ENCODE measurements at places on chromosomes 7 and 10. TPM values are rescaled to one million over a fixed set of nuclear protein-coding genes. Genes with fewer than 3 reads are reported as not detected.
A peak's percentile ranks its signal among the peaks of the same experiment; 100 is the strongest.

The IRF5 gene
- 41.4 TPM for total RNA-seq

The LMTK2 gene
- 19.9 TPM for total RNA-seq

The DOCK4 gene
- 14.9 TPM for total RNA-seq

The CDH23 gene
- 9.9 TPM for total RNA-seq

The DRGX gene
- total RNA-seq = not detected

The MACROH2A2 gene
- 3.2 TPM for total RNA-seq

The CPN1 gene
- total RNA-seq = not detected

- peaks cover 3% of the 10 kb centered on the region for H3K27me3 ChIP-seq
- no peak for DNase-seq
- H3K36me3 ChIP-seq = no peaks in the 10 kb centered on the region
- peaks cover 21% of the 10 kb centered on the region for H3K4me1 ChIP-seq
- no peak overlapping the region for H3K27ac ChIP-seq
- H3K4me3 ChIP-seq = no peak overlapping the region
Observed at GRCh38 chr10:78435484-78436221, 402.0 kb downstream of the RPS24 start.

DNA sequence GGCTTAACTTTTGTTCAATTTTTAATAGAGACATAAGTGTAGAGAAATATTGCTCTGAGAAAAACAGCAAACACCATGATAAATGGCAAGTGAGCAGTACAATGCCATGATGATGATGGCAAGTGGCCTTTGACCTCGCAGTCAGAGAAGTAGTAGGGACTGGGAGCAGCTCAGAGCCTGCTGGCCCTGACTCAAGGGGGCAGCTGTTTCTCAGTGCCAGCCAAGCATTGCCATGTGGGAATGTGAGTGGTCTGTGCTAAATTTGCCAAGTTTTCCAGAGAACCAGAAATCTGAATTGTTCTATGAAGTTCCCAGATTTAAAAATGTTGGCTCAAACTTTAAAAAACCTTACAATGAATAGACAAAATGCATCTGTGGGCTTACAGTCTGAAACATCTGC lies 187.9 kb downstream of the BICC1 start:
- no peak for DNase-seq
- H3K27me3 ChIP-seq = no peaks in the 10 kb centered on the region
- H3K36me3 ChIP-seq = no peaks in the 10 kb centered on the region
- no peak overlapping the region for H3K27ac ChIP-seq

DNA sequence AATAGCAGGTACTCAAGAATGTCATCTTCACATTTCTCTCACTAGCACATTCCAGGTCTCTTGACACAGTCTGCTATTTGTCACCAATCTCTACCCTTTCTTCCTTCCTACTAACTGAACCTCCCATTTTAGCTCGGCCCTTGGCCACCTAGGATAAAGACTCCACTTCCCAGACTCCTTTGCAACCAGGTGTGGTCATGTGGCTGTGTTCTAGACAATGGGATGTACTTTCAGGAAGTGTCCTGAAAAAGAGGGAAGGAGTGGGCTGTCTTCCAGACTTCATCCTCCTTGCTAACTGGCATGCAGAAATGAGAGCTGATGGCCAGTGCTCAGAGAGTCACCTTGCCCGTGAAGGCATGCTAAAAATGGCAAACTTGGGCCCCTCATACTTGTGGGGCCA lies 139.2 kb downstream of the AMPH start:
- no peak overlapping the region for H3K4me3 ChIP-seq
- no peak overlapping the region for H3K27ac ChIP-seq
- no peaks in the 10 kb centered on the region for H3K4me1 ChIP-seq
- no peaks in the 10 kb centered on the region for H3K27me3 ChIP-seq
- no peak for DNase-seq
- no peaks in the 10 kb centered on the region for H3K36me3 ChIP-seq

- H3K27ac ChIP-seq = no peak overlapping the region
- H3K27me3 ChIP-seq = no peaks in the 10 kb centered on the region
- H3K4me1 ChIP-seq = no peaks in the 10 kb centered on the region
Observed at GRCh38 chr10:876438-876837, 55.1 kb downstream of the LARP4B start.

- H3K27ac ChIP-seq = no peak overlapping the region
- no peak for DNase-seq
- no peak overlapping the region for H3K4me3 ChIP-seq
- no peaks in the 10 kb centered on the region for H3K36me3 ChIP-seq
- no peaks in the 10 kb centered on the region for H3K27me3 ChIP-seq
- peaks cover 5% of the 10 kb centered on the region for H3K4me1 ChIP-seq
Observed at GRCh38 chr10:77163670-77164348, 473.8 kb downstream of the KCNMA1 start.

- H3K4me1 ChIP-seq = no peaks in the 10 kb centered on the region
- no peak for DNase-seq
- H3K36me3 ChIP-seq = no peaks in the 10 kb centered on the region
- no peaks in the 10 kb centered on the region for H3K27me3 ChIP-seq
Observed at GRCh38 chr7:79593866-79594301, 140.4 kb upstream of the MAGI2 start.

GRCh38 chr7:158834878-158835784 lies 5.8 kb upstream of the ESYT2 start:
- H3K27me3 ChIP-seq = no peaks in the 10 kb centered on the region
- DNase-seq = no peak
- no peaks in the 10 kb centered on the region for H3K36me3 ChIP-seq
- H3K4me3 ChIP-seq = no peak overlapping the region
- H3K27ac ChIP-seq = no peak overlapping the region

- no peaks in the 10 kb centered on the region for H3K36me3 ChIP-seq
- H3K27ac ChIP-seq = no peak overlapping the region
- no peak for DNase-seq
- no peaks in the 10 kb centered on the region for H3K27me3 ChIP-seq
- peaks cover 36% of the 10 kb centered on the region for H3K4me1 ChIP-seq
Observed at GRCh38 chr7:116218051-116218645, 7.8 kb downstream of the TES start.

- no peaks in the 10 kb centered on the region for H3K36me3 ChIP-seq
- H3K27me3 ChIP-seq = no peaks in the 10 kb centered on the region
- no peak for DNase-seq
- no peak overlapping the region for H3K4me3 ChIP-seq
- no peak overlapping the region for H3K27ac ChIP-seq
- H3K4me1 ChIP-seq = no peaks in the 10 kb centered on the region
Observed at GRCh38 chr7:17069146-17069545, 187.4 kb upstream of the AGR3 start.

GRCh38 chr7:139738101-139738489 lies 39.7 kb downstream of the HIPK2 start:
- no peak overlapping the region for H3K4me3 ChIP-seq
- H3K27ac ChIP-seq = peak overlapping the region; percentile 62
- H3K4me1 ChIP-seq = peaks cover 37% of the 10 kb centered on the region

- H3K4me3 ChIP-seq = no peak overlapping the region
- no peak for DNase-seq
- H3K36me3 ChIP-seq = no peaks in the 10 kb centered on the region
- no peaks in the 10 kb centered on the region for H3K27me3 ChIP-seq
- H3K4me1 ChIP-seq = no peaks in the 10 kb centered on the region
- no peak overlapping the region for H3K27ac ChIP-seq
Observed at GRCh38 chr7:14839307-14839706, 63.2 kb downstream of the DGKB start.

- H3K27ac ChIP-seq = peak overlapping the region; percentile 71
- H3K27me3 ChIP-seq = no peaks in the 10 kb centered on the region
- no peaks in the 10 kb centered on the region for H3K36me3 ChIP-seq
Observed at GRCh38 chr10:96700374-96701099, 19.8 kb downstream of the PIK3AP1 start.

DNA sequence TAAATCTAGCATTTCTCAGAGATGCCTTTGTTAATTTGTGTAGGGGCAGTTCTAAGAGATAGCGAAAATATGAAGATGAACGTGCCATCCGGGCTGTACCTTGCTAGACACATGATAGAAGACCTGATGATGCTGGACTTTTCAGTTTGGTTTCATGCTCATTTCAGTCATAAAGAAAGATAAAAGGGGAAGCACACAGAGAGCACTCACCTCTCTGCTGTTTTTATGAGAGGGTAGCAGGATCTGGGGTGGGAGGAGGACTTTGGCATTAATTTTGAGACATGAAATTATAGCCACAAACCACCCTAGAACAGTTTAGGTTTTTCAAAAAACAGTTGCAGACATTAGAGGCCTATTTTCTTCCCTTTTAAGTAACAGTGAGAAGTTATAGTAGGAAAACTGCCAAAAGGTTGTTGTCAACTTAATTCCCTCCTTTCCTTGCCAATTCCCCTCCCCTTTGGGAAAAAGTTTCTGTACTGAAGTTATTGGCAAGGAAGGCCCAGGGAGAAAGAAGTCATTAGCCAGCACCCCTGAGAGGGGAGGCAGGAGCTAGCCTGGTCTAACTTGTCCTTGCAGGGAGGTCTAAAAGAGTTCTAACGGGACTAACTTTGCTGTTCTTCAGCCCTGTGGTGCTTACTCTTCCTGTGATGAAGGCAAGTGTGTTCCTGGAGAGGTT lies 2.6 kb downstream of the ST7 start:
- H3K27me3 ChIP-seq = no peaks in the 10 kb centered on the region
- peak overlapping the region; percentile 39 for H3K27ac ChIP-seq
- DNase-seq = no peak
- no peak overlapping the region for H3K4me3 ChIP-seq
- H3K4me1 ChIP-seq = peaks cover 40% of the 10 kb centered on the region
- no peaks in the 10 kb centered on the region for H3K36me3 ChIP-seq

DNA sequence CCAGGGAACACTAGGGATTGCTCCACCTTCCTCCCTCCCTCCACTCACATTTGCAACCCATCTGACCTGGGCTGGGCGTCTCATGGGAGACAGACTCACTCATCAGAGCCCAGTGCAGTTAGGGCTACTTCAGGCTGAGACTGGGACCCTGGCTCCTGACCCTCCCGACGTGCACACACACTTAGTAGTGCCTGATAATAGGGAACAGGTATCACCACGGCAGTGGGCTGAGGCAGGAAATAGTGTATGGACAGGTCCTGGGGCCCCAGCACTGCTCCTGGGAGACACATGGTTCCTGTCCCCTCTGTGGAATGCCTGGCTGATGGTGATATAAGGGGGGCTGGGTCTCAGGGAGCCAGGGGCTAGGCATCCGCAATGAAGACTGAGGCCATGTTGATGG lies 14.3 kb downstream of the AQP1 start:
- H3K36me3 ChIP-seq = no peaks in the 10 kb centered on the region
- no peak overlapping the region for H3K4me3 ChIP-seq
- peak; percentile 67 for DNase-seq
- H3K4me1 ChIP-seq = no peaks in the 10 kb centered on the region

Data from spleen (tissue), 13 donors.